ENCODE measurements at places on chromosomes 7 and 10.

DNA sequence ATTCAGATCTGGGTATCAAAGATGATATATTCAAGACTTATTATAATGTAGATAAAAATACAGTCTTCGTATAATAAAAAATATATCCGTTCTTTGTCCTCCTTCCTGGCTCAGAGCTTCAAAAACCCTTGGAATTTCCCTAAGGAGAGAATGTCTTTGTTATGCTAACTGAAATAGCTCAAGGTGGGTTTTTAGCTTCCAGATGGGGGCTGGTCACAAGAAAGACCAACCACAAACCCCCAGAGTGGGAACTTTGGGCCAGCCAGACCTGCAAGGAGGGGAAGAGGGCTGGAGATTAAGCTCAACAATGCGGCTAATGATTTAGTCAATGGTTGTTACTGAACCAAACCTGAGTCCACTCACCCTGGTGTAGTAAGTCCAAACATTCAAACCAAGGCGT lies 196.4 kb downstream of the SDHAF3 start:
- DNase-seq = no peak

DNA sequence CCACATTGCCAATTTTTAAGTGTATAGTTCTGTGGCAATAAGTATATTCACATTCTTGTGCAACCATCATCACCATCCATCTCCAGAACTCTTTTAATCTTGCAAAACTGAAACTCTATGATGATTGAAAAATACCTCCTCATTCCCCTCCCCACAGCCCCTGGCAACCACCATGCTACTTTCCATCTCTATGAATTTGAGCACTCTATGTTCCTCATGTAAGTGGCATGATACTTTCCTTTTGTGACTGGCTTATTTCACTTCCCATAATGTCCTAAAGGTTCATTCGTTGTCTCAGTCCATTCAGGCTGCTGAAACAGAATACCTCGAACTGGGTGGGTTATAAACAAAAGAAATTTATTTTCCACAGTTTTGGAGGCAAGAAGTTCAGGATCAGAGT lies 23.4 kb upstream of the EGR2 start:
- no peak for DNase-seq

- peak; percentile 11 for DNase-seq
Observed at GRCh38 chr10:100728928-100729861, 16.2 kb upstream of the PAX2 start.

- DNase-seq = no peak
Observed at GRCh38 chr7:82926477-82926876, 236.2 kb downstream of the PCLO start.

- DNase-seq = no peak
Observed at GRCh38 chr7:106045586-106045985, 66.5 kb downstream of the SYPL1 start.

- no peak for DNase-seq
Observed at GRCh38 chr10:61987537-61987936, 86.0 kb downstream of the ARID5B start.

DNA sequence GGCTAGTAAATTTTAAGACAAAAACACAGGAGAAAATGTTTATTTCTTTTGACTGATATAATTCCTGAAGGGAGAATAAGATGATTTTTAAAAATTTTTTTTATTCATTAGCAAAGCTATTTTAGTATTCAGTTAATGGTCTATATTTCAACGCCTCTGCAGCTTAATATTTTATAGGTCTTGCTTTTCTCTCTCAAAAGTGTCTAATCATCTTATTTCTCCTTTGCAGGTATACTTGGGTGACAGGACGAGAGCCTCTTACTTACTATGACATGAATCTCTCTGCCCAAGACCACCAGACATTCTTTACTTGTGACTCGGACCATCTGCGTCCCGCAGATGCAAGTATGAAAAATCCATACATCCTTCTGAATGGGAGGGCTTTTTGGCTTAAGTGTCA lies 177.0 kb downstream of the ST7 start:
- DNase-seq = no peak

DNA sequence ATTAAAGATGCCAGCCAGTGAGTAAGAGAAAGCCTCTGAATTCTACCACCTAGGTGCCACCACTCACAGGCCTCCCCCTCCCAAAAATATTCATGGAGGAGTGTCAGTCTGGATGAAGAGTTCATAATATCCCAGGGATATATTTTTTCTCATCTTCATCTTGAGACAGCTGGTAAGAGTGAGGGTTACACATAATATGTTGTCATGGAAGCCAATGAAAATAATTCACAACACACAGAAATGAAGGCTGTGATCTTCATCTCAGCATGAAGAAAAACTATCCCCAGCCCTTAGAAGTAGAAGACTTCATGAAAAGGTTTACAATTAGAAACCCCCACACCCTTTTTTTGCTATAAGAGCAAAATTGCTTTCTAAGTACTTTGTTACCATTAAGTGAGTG lies 175.6 kb downstream of the DNAH11 start:
- DNase-seq = no peak

- DNase-seq = peak; percentile 10
Observed at GRCh38 chr7:23864973-23865372, 155.0 kb downstream of the STK31 start.

- no peak for DNase-seq
Observed at GRCh38 chr10:27494116-27494805, 9.8 kb upstream of the RAB18 start.

- peak; percentile 79 for DNase-seq
Observed at GRCh38 chr10:77846718-77847311, 79.7 kb downstream of the DLG5 start.

- DNase-seq = no peak
Observed at GRCh38 chr7:152000191-152000590, 25.3 kb upstream of the GALNT11 start.

DNA sequence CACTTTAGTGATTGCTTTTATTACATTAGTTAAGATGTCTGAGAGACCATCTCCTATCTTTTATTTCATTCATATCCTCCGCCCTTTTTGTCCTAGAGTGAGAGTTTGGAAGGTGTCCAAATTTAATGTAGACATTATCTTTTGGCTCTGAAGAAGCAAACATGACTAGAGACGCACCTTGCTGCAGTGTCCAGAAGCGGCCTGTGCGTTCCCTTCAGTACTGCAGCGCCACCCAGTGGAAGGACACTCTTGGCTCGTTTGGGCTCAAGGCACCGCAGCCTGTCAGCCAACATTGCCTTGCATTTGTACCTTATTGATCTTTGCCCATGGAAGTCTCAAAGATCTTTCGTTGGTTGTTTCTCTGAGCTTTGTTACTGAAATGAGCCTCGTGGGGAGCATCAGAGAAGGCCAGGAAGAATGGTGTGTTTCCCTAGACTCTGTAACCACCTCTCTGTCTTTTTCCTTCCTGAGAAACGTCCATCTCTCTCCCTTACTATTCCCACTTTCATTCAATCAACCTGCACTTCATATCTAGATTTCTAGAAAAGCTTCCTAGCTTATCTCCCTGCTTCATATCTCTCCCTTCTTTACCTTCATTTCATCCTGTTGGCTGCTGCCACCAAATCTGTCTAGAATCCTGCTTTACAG lies 10.4 kb upstream of the CLCN1 start:
- no peak for DNase-seq

GRCh38 chr10:108817584-108817983 lies 1105.7 kb downstream of the XPNPEP1 start:
- DNase-seq = no peak

DNA sequence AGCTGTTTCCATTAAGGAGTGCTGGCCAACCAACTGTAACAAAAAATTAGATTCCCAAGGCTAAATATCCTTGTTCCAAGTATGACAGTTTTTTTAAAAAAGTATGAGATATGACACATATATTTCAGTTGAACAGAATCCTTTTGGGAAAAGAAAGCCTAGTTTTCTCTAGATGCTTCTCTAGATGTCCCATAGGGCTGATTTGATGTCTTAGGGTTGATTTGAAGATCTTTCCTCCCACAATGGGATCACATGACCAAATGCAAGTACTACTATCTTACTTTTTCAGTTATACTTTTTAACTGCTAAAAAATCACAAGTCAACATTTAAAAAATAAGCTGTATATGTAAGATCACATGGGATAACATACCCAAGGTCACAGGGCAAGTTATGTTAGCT lies 3.7 kb downstream of the NAMPT start:
- no peak for DNase-seq

- no peak for DNase-seq
Observed at GRCh38 chr10:31419394-31420063, 100.5 kb downstream of the ZEB1 start.

GRCh38 chr7:85587785-85588184 lies 400.9 kb upstream of the SEMA3D start:
- no peak for DNase-seq

GRCh38 chr10:100014071-100014762 lies 4.5 kb upstream of the DNMBP start:
- DNase-seq = no peak

DNA sequence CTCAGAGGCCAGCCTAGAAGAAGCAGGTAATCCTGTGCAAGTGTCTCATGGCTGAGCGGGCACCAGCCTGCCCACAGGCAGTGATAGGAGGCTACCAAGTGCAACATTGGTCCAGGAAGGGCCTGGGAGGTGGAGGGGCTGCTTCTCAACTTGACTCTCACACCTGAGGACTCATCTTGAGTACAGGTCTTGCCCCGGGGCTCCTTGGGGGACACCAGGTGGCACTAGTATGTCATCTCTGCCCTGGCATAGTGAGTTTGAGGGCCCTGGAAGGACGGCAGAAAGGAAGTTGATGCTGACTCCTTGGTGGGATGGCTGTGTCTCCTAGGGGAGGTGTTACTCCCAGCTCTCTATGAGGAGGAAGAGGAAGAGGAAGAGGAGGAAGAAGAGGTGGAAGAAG lies 2.3 kb downstream of the CCDC136 start:
- no peak for DNase-seq

DNA sequence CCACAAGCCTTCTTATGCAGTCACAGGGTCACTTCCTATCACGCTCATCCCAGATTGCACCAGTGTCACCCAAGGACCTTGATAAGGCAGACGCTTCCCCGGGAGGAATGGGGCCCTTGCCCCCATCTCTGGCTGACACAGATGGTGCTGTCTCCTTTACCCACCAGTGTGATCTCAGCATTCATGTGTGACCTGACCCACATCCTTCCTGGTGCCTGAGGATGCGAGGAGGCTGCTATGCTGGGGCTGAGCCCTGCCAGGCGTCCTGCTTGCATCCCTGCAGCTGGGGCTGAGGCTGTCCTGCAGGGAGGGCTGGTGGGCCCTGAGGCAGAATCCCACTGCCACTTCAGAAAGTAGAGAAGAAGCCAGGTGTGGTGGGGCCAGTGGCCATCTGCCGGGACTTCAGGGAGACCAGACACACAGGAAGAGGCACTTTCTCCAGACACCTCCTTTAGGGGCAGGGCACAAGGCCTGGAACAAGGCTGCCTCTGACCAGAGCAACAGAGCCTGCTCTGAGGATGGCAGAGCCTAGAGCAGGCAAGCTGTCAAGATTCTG lies 35.3 kb downstream of the RASGEF1A start:
- DNase-seq = no peak

DNA sequence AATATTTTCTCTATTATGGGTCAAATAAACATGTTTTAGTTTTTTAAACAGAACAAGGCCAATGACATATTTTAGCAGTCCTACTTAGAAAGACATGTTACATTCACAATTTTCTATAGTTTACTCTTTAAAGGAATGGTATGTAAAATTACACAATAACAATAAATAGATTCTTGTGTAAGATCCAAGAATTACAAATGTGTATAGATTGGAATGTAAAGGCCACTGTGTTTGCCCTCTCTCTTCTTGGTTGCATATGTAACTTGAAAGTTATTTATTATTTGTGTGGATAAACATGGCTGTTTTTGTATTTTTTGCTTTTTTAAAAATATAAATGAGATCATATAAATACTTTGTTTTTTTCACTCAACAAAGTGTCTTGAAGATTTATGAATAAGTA lies 979.3 kb upstream of the CELF2 start:
- no peak for DNase-seq

DNA sequence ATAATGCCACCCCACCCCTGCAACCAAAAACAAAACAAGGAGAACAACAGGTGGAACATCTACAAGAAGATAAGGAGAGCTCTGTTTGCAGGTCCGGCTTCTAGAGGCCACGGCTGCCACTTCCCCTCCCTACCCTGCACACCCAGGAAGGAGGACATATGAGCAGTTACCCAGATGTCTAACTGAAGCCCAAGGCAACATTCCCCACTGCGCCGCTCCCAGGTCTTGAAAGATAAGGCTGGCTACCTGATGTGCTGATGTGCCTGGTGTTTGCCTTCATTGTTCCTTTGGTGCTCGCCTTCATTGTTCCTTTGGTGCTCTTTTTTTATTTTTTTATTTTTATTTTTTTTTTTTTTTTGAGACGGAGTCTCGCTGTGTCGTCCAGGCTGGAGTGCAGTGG lies 21.0 kb downstream of the HPS6 start:
- DNase-seq = no peak

- no peak for DNase-seq
Observed at GRCh38 chr10:68861253-68861652, 33.9 kb downstream of the STOX1 start.

DNA sequence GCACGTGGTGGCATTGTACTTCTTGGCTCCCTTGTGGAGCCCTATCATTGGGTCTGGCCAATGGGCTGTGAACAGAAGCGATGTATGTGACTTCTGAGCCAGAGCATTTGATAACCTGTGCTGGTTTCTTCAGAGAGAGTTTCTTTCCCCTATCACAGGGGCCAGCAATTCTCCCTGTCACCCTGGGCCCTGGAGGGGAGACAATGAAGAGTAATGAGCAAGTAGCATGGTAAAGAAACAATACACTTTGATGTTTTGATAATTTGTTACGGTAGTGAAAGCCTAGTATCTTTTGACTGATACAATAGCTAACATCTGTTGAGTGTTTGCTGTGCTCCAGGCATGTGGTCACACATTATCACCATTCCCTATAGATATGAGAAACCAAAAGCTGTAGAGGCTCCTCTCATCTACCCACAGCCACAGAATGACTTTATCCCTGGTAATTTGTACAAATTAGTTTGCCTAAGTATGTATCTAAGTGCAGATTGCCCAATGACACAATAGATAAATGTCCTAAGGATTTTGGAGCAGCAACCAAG lies 113.4 kb upstream of the SVIL start:
- no peak for DNase-seq

DNA sequence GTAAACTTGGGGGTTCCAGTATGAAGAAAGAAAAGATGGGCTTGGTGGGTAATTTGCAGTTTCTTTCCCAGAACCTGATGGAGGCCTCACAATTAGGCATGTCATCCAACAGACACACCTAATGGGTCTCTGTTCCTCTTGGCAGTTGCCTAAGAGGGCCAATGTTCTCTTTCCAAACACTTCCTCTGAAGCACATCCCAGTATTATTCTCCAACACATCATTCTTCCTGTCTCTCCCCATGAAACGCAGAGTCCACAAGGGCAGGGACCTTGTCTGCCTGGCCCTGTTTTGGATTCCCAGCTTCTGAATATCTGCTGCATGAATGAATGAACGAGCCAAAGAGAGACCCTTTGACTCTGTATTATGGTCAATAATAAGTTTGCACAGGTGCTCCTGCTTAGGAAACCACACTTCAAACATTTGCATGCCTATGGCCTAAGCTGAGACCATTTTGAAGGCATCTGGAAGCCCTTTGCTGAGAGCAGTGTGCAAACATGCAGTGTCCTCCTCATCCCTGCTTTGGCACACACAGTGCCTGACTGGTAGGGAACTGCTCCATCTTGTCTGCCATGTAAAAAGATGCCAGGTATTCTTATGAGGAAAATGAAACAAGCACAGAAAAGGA lies 100.9 kb upstream of the CHST15 start:
- DNase-seq = no peak

Data from umbilical cord (tissue), 2 donors.